NB4 (cell line): ENCODE measurements at places on chromosomes 3 and 15.

GRCh38 chr3:76789237-76789636 lies 250.7 kb upstream of the ROBO2 start:
- no peak for DNase-seq

DNA sequence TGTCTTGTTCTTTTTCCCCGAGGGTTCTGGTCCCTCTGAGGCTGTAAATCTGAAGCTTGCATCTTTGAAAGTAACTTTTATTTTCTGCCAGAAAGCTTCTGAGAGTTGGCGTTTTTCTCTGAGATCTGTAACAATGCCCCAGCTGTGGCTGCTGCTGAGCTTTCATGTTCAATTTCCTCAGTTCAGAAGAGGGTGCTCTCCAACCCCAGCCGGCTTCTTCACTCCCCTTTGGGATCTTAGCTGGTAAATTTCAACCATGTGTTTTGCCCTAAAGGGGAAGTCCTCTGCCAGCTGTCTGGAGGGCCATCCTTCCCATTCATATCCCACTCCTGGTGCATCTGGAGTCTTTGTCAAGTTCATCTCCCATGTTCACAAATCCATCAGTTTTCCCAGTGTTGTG lies 18.3 kb upstream of the CFAP100 start:
- peak; percentile 33 for DNase-seq

- no peak for DNase-seq
Observed at GRCh38 chr3:19267040-19267439, 118.7 kb downstream of the KCNH8 start.

- DNase-seq: peak; percentile 31
Observed at GRCh38 chr15:69225355-69226022, 65.1 kb downstream of the GLCE start.

- DNase-seq: no peak
Observed at GRCh38 chr3:27097182-27097581, 272.0 kb downstream of the NEK10 start.
